NCI-H1694 treated with DMSO at 0.1 percent for 48 hours (cell line): ENCODE measurements at places on chromosomes 5 and 9.
A peak's percentile ranks its signal among the peaks of the same experiment; 100 is the strongest.

GRCh38 chr9:18014556-18014955, 435.7 kb downstream of the SH3GL2 start:
- no peak for DNase-seq

- no peak for DNase-seq
Measured at GRCh38 chr9:121698627-121699570, 47.5 kb downstream of the DAB2IP start.

- no peak for DNase-seq
Measured at GRCh38 chr9:18010492-18010891, 431.6 kb downstream of the SH3GL2 start.

DNA sequence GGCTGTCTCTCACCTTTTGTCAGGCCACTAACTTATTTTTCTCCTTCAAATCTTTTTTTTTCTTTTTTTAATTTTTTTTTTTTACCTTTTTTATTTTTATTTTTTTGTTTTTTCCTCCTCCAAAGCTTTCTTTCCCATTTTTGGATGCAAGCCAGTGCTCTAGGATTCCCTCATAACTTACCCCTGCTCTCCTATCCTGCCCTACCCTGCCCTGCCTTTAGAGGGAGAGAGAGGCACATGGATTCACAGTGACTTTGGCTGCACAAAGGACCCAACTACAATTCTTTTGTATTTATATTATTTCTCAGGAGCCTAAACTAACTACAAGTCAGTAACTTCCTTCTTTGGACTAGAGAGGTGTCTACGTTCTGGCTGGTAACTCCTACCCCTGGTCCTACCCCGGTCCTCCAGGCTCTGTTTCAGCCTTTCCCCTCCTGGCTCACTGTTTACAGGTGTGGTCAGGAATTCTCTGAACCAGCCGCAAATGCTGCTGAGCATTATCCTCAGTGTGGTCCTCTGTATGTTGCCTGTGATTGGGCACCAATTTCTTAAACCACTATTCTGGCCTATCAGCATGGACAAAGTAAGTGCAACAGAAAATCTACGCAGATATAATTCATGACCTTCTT, 8.4 kb upstream of the RUSC2 start:
- peak; percentile 17 for DNase-seq

- DNase-seq, result no peak
Measured at GRCh38 chr5:10489810-10490426, 48.2 kb downstream of the ROPN1L start.

GRCh38 chr9:111094433-111094924, 56.2 kb upstream of the LPAR1 start:
- no peak for DNase-seq

- peak; percentile 44 for DNase-seq
Measured at GRCh38 chr5:38556599-38557307, at the start of gene LIFR. TSS of gene LIFR (minus strand) at chr5:38556646. CDS start at chr5:38530647, 25,999 bp downstream.

- no peak for DNase-seq
Measured at GRCh38 chr5:72125941-72126620, 18.8 kb downstream of the MAP1B start.

GRCh38 chr9:101495810-101496209, 37.8 kb upstream of the RNF20 start:
- DNase-seq, result no peak

GRCh38 chr5:68793993-68794392, 299.8 kb upstream of the SLC30A5 start:
- DNase-seq, result no peak

- no peak for DNase-seq
Measured at GRCh38 chr9:7086389-7086788, 328.6 kb downstream of the KDM4C start.

DNA sequence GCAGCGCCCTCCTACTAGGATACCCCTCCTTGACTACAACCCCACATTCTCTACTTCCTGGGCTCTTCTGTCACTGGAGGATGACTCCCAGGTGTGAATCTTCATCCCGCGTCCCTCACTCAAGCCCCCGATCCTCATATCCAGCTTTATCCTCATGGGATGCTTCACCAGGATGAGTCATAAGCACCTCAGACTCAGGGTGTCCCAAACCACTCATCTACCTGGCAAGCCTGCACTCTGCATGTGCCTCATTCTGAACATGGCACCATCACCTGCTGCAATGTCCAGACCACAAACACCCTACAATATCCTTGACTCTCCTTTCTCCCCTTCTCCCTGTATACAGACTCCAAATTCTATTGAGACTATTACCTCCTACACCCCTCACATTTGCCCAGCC, 1.5 kb upstream of the TGFBI start:
- DNase-seq, result no peak

DNA sequence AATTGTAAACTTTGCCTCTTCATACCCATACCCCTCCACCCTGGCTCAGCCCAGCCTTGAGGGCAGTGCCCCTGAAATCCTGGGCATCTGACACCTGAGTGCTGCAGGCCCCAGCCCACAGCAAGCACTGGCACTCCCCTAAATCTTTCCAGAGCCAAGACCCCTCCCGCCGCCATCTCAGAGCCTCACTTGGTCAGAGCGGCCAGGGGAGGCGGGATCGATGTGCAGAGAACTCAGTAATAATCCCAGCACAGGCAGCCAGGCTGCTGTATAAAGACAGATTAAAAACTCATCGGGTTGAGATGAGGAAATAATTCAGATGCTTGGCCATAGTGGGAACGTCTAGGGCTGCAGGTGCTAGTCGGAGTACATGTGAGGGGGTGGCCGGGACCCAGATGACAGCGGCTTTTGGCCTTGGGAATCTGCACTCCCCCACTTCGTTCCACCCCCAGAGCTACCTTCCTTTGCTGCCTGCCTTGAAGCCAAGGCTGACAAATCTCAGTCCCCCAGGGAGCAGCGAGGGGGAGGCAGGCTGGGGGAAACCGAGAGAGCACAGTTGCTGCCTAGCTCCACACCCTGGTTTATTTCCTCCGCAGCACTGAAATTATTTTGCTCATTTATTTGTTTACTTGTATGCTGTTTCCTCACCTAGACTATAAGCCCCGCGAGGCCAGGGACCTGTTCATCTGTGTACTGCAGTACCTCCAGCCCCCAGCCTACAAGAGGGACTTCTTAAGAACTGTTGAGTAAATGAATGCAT, 19.5 kb upstream of the ARAP3 start:
- DNase-seq, result no peak

GRCh38 chr9:35140093-35140492, 21.7 kb upstream of the UNC13B start:
- DNase-seq, result no peak

GRCh38 chr5:141617682-141618029, 1.1 kb downstream of the DIAPH1 start:
- no peak for DNase-seq

DNA sequence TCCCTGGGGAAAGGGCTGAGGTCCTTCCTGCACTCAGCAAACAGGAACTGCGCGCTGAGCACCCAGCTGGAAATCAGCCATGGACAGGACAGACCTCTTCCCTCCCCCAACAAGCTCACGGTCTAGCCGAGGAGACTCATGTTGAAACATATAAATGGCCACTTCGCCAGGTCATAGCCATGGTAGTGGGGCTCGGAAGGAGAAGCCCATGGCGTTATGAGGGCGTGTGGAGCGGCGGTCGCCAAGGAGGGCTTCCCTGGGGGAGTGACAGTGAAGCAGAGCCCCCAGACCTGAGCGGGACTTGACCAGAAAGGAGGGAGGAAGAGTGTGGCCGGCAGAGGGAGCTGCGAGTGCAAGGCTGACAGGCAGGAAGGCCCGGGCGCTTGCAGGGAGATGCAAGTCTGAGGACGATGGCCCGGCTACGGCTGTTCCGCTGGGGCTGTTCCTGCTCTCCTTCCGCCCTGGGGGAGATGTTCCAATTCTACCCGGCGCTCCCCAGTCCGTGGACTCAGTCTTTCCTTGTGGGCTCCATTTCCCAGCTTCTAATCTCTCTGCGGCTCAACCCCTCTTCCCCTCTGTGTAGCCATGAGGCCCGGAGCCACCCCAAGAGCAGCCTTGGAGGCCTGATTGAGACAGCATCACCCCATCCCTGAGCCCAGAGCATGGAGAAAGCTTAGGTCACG, 43.9 kb upstream of the PRRC2B start:
- peak; percentile 71 for DNase-seq

- no peak for DNase-seq
Measured at GRCh38 chr5:123722451-123722850, 210.5 kb downstream of the CSNK1G3 start.

DNA sequence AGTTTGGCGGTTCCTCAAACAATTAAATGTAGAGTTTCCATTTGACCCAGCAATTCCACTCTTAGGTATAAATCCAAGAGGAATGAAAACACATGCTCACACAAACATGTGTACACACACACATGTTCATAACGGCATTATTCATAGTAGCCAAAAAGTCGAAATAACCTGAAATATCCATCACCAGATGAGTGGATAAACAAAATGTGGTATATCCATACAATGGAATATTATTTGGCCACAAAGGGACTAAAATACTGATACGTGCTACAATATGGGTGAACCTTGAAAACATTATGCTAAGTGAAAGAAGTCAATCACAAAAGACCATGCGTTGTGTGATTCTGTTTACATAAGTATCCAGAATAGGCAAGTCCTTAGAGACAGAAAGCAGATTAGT, 8.7 kb downstream of the RGS3 start:
- no peak for DNase-seq

- DNase-seq, result no peak
Measured at GRCh38 chr5:14906628-14907027, 35.0 kb upstream of the ANKH start.

GRCh38 chr5:133751846-133752245, 139.5 kb upstream of the FSTL4 start:
- DNase-seq, result no peak

DNA sequence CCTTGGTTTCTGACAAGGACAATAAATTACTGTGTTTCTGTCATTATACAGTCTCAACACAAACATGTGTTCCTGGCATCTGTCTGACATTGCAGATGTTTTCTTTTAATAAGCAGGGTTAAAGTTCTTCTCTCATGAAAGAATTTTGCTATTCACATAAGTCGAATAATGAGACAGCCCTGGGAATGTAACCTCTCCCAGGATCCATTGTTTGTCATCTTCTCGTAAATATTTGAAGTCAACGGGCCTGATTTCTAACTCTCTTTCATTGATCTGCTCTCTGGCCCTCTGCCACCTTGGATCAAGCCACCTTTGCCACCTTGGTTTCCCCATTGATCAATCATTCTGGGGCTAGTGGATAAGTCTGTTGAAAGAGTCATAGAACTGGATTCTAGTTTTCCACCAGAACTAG, 12.9 kb upstream of the CAST start:
- DNase-seq, result no peak

DNA sequence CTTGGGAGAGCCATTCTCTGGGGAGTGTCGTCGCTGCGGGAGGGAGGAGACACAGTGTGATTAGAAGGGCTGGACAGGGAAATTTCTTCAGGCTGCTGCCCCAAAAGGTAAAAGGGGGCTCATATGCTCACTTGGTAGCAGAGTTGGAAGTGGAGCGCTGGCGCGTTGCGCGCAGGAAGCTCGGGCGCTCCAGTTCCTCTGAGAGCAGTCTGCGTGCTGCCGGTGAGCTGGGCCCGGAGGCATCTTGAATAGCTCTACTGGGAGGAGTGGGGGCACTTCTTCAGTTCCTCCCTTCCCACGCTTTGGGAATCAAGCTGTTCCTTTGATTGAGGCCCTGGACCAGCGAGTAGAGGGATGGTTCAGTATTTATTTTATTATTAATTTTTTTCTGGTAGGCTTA, 2.7 kb downstream of the RXFP3 start:
- no peak for DNase-seq

GRCh38 chr9:34654323-34655051, 2.5 kb downstream of the IL11RA start:
- peak; percentile 85 for DNase-seq

GRCh38 chr9:6616951-6617602, 28.5 kb downstream of the GLDC start:
- DNase-seq, result no peak

DNA sequence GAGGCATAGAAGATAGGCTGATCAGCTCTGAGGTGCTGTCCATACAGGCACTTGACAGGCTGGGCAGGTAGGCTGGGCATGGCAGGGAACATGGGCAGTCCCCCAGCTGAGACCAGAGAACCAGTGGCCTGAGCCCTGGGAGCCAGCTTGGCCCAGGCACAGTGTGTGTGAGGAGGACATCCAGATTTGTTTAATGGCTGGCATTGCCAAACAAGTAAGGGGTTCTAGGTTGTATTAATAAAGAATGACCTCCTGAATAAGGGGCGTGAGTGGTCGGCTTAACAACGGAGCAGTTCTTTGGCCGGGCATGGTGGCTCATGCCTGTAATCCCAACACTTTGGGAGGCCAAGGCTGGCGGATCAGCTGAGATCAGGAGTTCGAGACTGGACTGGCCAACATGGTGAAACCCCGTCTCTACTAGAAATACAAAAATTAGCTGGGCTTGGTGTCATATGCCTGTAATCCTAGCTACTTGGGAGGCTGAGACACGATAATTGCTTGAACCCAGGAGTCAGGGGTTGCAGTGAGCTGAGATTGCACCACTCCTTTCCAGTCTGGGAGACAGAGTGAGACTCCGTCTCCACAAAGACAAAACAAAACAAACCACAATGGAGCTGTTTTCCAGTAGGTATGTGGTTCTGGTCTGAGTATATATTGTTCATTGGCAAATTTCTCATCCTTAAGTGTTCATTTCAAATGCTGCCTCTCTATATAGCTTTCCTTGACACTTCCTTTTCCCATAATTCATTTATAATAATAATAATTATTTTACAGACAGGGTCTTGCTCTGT, 56.2 kb downstream of the ANGPTL2 start:
- DNase-seq, result no peak

GRCh38 chr5:114467729-114468128, 105.9 kb downstream of the KCNN2 start:
- no peak for DNase-seq

DNA sequence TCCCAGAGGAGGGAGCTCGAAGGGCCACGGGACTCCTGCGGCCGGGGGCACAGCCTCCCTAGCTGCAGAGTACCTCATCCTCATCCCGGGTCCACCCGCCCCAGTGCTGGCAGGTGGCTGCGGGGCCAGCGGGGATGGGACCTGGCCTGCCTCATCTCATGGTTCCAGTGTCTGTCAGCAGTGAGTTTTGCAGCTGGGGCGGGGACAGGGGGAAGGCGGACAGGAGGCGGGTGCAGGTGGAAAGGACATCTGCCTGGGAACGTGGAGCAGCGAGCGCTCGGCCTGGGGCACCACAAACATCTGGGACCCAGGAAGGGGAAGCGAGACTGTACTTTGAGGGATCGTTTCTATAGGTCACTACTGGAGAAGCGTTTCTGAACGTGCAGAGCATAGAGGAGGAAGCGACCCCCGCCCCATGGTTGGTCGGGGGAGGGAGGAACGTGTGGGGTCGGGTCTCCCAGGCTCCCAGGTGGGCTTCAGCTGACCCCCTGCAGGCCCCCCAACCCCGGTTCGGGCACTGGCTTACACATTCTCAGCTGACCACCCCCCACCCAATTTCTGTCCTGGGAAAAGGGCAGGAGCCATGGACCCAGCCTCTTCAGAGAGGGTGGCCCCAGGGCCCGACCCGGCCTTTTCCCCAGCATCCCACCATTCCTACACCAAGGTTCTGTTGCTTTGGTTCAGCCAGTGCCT, 56.5 kb upstream of the NOTCH1 start:
- peak; percentile 29 for DNase-seq

- DNase-seq, result no peak
Measured at GRCh38 chr9:136915632-136916329, 28.8 kb downstream of the FBXW5 start.

GRCh38 chr5:142872795-142873194, 102.6 kb downstream of the ARHGAP26 start:
- DNase-seq, result no peak
